ENCODE measurements at places on chromosomes 4 and X.

- DNase-seq, result peak; percentile 27
These were observed 51.5 kb upstream of the TRPC3 start for GRCh38 chr4:122003335-122003734.

GRCh38 chr4:152678841-152679240, 956 bp downstream of the TMEM154 start:
- DNase-seq, result peak; percentile 38

DNA sequence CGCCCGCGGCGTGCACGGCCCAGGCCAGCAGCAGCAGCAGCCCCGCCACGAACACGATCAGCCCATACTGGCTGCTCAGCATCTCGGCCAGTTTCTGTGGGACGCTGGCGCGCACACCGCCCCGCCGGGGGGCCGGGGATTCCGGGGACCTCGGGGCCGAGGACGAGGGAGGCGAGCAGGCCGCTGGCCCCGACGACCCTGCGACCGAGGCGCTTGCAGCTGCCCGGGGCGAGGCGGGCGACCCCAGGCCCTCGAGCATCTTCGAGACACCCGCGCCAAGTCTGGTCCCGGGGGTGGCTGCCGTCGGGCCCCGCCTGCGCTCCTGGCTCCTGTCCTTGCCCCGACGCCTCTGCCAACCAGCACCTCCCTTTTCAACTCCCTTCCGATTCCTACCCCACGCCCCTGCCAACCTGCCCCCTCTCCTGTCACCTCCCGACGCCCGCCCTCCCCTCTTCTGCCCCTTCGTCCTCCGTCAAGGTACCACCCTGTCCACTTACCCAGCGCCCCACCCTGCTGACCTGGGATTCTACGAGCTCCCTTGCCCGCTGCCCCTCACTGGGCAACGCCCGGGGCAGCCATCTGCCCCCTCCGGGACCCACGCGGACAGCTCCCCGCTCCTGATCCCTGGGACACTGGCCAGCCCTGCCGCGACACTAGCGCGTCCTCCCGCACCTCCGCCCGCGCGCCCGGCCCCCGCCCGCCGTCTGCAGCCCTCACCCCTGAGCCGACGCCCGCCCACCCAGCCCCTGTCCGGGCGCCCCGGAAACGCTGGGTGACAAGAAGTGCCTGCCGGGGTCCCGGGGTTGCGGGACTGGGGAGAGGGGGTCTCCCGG, at the start of gene OTOP1:
TSS of gene OTOP1 (minus strand) at position 324 of the 833 bp plus-strand sequence. CDS start at position 259, 65 bp downstream.
- DNase-seq, result no peak

DNA sequence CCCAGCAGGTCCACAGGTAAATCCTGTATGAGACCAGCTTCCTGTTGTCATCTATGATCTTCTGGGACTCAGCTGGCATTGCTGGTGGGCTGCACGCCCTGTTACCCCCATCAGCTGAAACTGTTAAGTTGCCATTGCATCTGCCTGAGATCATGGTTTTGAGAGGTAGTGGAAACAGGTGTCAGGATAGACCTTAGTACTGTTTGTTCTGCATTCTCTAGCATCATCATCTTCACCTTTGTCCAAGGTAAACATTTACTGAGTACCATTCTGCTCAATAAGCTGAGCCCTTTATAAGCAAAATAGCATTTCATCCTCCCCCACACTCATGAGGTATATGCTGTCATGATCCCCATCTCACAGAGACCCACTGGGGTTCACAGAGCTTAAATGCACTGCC, 42.9 kb upstream of the PROM1 start:
- no peak for DNase-seq

DNA sequence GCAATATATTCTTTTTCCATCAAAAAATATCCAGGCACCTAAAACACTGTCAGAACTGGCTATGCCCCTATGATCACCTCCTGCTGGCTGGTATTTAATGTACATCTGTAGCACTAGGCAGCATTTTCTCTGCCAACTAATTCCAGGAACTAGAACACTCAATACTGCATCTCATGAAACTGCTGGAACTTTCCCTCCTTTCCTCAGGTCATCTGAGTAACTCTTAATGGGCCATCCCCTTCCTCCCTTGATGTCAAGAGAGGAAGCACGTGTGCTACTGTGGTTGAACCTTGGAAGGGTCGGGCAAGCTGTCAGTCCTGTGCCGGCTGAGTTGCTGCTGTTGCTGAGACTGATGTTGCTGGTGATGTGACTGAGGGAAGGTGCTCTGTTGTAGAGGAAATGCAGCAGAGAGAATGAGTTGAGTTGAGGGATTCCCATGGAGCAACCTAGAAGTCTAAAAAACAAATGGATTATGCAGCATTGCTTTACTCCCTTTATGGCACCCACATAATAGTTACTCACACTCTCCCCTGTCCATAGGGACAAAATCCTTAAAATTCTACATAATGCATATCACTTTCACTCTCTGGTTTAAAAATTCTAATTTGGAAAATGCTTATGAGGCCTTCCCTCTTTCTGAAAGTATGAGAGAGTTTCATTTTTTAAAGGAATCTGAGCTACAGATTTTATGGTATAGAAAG, 39.5 kb downstream of the TMEM165 start:
- peak; percentile 28 for DNase-seq

- peak; percentile 36 for DNase-seq
These were observed 1418.0 kb downstream of the STIM2 start for GRCh38 chr4:28278676-28279075.

DNA sequence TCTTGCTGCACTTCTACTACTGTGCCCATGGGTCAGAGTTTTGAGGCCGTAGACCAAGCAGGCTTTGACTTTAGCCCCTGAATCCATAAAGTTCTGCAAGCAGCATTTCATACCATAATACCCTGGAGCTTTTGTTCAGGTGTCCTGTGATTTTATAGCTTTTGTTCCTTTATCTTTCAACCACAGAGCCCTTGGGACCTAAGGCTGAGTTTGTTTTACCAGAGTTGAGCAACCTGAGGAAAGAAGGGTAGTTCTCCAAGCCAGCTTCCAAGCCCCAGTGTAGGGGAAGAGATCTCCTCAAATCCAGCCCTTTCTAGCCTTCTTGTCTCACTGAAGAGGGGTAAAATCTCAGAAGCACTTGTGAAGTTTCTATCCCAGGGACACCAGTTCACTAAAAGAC, 35.1 kb downstream of the MAGED2 start:
- no peak for DNase-seq

- peak; percentile 73 for DNase-seq
These were observed 41.7 kb downstream of the BCORL1 start for GRCh38 chrX:130024127-130024526.

- no peak for DNase-seq
These were observed 28.5 kb downstream of the GBA3 start for GRCh38 chr4:22721204-22721603.

DNA sequence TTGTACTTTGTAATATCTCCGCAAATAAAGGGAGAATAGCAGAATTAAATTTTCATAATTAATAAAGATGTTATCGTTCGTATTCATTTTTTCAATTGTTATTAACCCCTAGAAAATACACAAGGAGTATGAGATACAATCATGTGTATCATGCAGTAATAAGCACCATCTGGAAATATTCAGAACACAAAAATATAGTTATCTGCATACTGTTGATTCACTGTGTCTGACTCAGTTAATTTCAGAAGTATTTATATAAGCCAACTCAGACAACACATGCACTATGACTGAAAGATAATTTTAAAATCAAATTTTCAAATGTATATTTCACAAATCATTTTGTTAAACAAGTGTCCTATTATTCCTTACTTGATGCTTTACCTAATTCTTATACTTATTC, 1954.8 kb downstream of the ARAP2 start:
- DNase-seq, result no peak

DNA sequence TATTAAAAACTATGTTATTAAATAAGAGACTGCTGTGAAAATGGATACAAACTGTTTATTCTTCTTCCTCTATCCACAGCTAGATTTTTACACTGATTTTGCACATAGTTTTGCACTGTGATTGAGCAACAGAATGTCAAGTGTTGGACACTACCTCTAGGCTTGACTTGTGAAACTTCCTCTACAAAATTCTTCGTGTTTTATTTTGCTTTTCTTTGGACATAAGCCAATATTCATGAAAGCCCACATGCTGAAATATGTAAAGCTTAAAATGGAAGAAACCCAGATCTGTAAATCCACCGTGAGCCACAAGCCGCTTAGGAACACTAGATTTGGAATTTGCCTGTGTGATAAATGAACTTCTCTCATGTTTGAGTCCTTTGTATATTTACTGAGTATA, 849.4 kb downstream of the FSTL5 start:
- DNase-seq, result no peak

GRCh38 chrX:127085939-127086338, 266.4 kb downstream of the PRR32 start:
- no peak for DNase-seq

DNA sequence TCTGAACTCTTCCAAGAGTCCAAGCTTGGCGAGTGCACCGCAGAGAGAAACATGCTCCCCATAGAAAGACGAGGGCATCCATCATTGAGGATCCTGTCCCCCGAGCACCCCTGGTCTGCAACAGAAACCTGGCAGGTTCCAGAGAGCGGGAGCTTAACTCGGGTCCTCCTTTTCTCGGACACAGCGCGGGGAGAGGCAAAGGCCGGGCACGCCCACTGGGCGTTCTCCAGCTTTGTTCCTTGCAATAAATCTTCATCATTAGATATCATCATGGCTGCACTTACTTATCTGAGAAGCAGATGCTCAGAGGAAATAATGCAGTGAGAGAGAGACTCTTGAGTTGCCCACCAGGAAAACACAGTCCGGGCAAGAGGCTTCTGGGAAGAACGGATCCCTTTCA, 90.1 kb upstream of the PSAPL1 start:
- DNase-seq, result no peak
